ENCODE measurements at places on chromosomes 1 and 21.

GRCh38 chr1:85444381-85444780, 20.6 kb downstream of the DDAH1 start:
- no peak for DNase-seq

DNA sequence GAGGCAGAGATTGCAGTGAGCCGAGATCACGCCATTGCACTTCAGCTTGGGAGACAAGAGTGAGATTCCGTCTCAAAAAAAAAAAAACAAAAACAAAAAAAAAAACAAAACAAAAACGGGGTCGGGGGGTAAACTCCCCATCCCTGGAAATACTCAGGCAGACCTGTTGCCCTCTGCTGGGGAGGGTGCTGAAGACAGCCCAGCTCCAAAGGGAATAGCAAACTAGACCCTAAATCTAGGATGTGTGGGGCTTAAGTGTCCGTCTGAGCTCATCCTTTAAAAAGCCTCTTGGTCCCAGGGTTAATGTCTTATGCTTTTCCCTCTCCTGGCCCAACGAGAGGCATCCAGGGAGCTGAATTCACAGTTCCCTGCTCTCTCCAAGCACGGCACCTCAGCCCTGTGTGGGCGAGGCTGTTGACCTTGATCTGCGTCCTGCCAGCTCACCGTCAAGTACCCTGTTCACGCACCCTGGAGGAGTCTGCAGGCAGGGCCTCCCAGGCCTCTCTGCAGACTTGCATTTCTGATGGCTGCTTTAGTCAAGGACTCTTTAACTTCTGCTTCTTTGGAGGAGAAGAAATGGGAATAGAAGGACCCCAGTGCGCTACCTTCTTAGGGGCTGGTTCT, 22.3 kb downstream of the KCND3 start:
- no peak for DNase-seq

- DNase-seq: no peak
Measured at GRCh38 chr1:94754095-94754494, 66.1 kb upstream of the SLC44A3 start.

- DNase-seq: no peak
Measured at GRCh38 chr1:66585002-66585401, 51.0 kb downstream of the SGIP1 start.

DNA sequence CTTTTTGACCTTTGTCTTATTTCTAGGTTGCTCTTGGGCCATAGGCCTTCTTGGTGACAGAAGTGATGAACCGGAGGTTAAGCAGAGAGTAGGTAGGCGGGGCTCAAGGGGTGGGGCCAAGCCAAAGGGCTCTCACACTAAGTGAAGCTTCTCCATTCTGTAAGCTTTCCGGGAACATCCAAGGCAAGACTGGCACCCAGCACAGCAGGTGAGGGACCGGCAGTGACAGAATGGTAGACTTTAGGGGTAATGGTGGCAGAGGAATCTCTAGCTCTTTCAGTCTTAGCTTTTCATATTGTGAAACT, at the start of gene TNFAIP8L2:
TSS of gene TNFAIP8L2 (plus strand) at position 135 of the 305 bp plus-strand sequence. CDS start 2,049 bp downstream, outside the sequence.
- peak; percentile 44 for DNase-seq

GRCh38 chr1:93692983-93693591, 11.4 kb upstream of the BCAR3 start:
- DNase-seq: no peak

DNA sequence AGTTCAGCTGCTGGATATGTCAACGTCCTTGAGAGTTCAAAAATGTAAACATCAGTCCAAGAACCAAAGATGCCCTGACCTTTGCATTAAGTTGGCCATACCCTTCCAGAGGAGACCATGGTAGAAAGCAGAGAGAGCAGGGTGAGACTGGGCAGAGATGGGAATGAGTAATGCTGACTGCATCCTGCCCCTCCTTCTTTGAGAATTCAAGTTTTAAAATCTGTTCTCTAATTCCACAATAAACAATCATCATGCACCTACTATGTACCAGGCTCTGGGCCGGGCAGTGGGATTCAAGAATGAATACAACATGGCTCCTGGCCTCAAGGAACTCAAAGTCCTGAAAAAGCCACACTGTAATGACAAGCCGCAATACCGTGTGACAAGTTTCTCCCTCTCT, 3.9 kb upstream of the HAO2 start:
- no peak for DNase-seq

DNA sequence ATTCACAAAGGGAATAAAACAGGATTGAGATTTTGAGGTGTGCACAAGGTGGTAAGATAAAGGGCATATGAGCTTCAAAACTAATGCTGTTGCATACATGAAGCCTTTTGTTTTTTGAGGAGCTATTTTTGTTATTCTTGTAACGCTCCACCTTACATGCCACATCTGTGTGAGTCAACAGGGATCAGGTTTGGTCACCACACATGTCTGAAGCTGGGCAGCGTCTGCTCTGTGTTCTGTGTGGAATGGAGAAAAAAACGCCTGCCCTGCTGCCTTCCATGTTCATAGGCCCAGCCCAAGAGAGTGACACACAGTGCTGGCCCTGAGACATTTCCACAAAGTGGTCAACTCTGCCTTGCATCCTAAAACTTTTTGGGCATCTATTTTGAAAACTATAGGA, 67.7 kb downstream of the MPZL1 start:
- no peak for DNase-seq

GRCh38 chr1:14948112-14948652, 205.4 kb upstream of the TMEM51 start:
- DNase-seq: no peak

DNA sequence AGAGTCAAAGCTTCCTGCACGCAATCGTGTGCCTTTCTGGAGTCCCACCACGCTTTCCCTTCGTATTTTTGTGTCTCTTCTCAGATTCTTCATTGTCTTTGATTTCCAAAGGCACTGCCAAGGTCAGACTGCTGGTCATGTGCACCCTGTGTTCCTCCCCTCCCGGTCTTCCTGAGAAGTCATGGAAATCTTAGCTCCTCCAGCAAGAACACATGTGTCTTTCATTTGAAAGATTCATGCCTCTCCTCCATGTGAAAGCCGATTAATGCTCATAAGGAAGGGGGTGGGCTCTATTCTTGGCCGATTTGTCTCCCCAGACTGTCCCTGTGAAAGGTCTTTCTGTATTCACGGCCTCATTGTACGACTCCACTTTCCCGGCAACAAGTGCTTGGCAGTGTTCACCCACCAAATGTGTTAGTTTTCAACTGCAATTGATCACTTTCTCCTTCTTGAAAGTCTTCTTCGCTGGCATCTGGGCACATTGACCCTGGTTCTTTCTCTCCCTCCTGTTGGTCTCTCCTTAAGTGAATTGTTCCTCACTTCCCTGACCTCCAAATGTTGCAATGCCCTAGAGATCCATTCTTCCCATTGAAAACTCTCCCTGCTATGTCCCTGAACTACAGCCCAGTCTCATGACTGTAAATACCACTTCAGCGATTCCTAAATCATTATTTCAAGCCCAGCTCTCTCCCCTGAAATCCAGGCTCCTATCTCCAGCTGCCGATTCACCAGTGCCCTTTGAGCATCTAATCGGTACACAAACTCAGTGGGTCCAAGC, 25.4 kb downstream of the MX2 start:
- no peak for DNase-seq

DNA sequence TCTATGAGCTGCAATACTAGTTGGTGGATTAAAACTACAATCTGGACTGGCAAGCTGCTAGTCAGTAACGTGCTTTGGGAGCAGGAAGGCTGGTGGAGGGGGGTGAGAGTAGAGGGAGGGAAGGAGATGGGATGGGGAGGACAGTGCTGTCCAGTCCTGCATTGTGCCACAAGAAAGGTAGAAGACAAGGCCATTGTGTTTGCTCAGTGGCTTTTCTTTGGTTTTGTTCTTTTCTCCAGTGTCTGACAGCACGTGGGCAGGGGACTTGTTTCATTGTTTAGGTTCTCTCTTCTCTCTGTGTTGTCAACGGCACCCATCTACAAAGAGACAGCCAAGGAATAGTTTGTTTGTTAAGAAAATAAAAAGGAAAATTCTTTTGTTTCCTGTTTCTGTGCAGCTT, 362.8 kb upstream of the PLXNA2 start:
- DNase-seq: no peak

DNA sequence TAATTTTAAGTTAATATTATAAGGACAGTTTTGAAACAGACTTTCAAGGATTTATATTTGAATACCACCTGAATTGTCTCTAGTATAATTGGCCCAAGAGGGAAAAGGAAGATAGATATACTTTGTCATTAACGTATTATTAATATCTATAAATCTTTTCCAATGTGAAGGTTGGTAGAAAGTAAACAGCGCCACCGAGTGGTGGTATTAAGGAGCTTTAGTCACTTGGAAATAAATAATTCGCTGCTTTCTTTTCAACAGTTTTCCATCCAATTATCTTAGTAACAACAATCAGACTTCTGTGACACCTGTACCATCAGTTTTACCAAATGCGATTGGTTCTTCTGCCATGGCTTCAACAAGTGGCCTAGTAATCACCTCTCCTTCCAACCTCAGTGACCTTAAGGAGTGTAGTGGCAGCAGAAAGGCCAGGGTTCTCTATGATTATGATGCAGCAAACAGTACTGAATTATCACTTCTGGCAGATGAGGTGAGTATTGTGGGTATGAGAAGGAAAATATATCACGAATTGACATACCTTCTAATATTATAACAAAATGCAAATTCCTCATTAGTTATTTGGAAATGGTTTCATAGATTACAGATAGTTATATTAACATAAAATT, 37.7 kb downstream of the SH3GLB1 start:
- peak; percentile 62 for DNase-seq

DNA sequence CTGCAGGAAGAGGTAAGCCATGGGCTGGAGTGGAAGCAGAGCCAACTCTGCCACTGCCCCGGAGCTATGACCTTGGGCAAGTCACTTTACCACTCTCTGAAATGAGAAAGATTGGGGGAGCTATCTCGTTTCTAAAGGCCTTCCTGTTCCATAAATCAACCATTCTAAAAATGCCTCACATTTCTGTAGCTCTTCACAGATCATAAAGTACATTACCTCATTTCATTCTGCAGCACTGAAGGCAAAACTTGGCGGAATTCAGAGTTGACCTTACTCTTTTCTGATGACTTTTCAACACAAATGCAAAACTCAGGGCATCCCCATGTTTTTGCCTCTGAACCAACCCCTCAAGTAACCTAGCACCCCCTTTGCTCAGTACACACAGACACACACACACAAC, 404.0 kb upstream of the NFIA start:
- DNase-seq: no peak

- peak; percentile 95 for DNase-seq
Measured at GRCh38 chr1:16226490-16227179, 10.3 kb downstream of the CPLANE2 start.

GRCh38 chr1:228751360-228752098, 16.2 kb downstream of the RHOU start:
- DNase-seq: no peak

DNA sequence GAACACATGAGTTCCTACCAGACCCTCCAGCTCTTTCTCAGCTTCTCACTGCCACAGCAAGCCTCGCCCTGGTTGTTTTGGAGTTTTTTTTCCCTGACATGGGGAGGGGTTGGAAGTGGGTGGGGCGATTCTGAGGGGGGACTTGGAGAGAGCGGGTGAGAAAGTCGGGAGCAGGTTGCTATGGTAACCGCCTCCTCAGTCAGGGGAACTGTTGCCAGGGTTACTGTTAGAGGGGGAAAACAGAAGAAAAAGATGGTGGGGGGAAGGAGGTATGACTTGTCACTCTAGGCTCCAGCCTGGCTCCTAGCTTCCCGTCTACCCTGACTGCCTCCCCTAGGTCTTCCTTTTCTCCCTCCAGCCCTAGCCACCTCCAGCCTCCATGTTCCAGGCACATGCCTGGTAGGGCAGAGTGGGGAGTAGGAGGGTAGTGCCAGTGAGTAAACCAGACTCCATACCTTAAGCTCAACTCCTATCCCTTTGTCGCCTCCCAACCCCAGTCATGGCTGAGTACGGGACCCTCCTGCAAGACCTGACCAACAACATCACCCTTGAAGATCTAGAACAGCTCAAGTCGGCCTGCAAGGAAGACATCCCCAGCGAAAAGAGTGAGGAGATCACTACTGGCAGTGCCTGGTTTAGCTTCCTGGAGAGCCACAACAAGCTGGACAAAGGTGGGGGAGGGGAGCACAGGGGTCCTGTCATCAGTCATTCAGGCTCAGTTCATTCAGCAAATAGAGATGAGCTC, 6.0 kb downstream of the PEA15 start:
- DNase-seq: peak; percentile 76

GRCh38 chr1:7444363-7444762, 326.7 kb upstream of the VAMP3 start:
- no peak for DNase-seq

GRCh38 chr1:1268284-1268682, 5.4 kb downstream of the UBE2J2 start:
- no peak for DNase-seq

GRCh38 chr1:19164274-19165015, 45.6 kb downstream of the UBR4 start:
- no peak for DNase-seq

DNA sequence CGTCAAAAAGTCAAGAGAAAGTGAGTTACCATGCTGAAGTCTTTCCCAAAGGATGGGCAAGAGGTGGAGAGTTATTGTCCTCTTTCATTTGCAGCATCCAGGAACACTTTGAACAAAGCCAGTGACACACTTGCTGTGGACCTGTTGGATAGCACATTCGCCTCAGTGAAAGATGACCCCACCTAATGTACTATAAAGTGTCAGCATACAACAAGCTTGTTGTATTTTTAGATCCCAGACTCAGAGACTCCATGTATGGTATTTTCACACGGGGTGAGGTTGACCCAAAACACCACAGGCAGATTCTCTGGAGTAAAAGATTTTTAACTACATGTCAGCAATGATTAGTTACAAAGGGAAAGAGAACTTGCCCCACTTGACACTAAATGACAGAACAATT, 273.8 kb downstream of the PTBP2 start:
- DNase-seq: no peak

DNA sequence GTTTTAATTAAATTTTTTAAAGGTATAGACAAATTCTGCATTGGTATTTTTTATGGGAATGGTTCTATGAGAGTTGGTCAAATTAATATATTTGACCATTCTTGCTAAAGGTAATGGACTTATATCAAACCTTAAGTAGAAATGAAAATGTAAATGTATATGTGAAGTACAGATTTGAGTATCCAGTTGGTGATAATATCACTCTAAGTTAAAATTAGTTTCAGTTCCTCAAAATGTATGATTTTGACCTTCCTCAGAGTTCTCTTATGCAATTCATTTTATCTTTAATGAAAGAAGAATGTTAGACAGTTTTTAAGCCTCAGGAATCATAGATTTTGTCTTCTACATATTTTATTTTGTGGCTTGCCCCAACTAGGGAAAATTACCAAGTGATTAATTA, 1291.5 kb upstream of the B3GALT2 start:
- DNase-seq: no peak

DNA sequence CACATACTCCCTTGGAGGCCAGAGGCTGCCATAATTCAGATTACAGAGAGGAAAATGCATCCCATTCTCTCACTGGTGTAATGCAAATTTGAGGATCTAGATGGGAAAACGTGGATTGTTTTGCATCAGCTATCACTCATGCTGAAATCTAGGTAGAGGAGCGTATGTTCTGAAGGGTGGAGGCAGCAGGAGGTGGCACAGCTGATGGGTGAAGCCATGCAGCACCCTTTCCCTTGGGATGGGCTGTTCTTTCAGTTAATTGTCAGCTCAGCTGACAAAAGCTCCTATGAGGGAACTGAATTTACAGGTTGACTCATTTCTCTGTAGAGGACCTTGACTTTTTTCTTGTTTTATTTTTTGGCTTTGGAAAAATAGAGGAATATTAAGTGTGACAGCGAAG, 41.8 kb downstream of the CAMTA1 start:
- DNase-seq: no peak
